ENCODE measurements at places on chromosomes 7 and 10. TPM values are rescaled to one million over a fixed set of nuclear protein-coding genes. Genes with fewer than 3 reads are reported as not detected.

Gene RFC2
- total RNA-seq = 8.8 TPM

Gene SMURF1
- 17.8 TPM for total RNA-seq

Gene NUDCD3
- 75.5 TPM for total RNA-seq

Gene FZD1
- total RNA-seq = 15.6 TPM

Gene PRSS37
- total RNA-seq = not detected

Gene ADRB1
- total RNA-seq = not detected

Gene TRIM50
- not detected for total RNA-seq

Gene SCRN1
- total RNA-seq = 100 TPM

Gene SUN3
- total RNA-seq = not detected

Gene MAD1L1
- 76.3 TPM for total RNA-seq

Gene LRMDA
- 1.1 TPM for total RNA-seq

Gene FOXI2
- total RNA-seq = not detected

Gene GPRIN2
- total RNA-seq = under 0.01 TPM

Gene UPK3B
- total RNA-seq = 0.46 TPM

Gene SLC18A2
- total RNA-seq = not detected

Gene SLC13A1
- total RNA-seq = not detected

Gene ZNF853
- 0.57 TPM for total RNA-seq

Gene CPXM2
- 29.0 TPM for total RNA-seq

Gene KCP
- 0.14 TPM for total RNA-seq

Gene RSPH10B
- 0.09 TPM for total RNA-seq

Data from smooth muscle cell of bladder (primary cell).